ENCODE measurements at places on chromosomes 5 and 9. TPM values are rescaled to one million over a fixed set of nuclear protein-coding genes. Genes with fewer than 3 reads are reported as not detected.

ALDH7A1 gene
- total RNA-seq, result 1.3 TPM

ACTL7A gene
- not detected for total RNA-seq

STK32A gene
- total RNA-seq, result not detected

FSD1L gene
- total RNA-seq, result 1.6 TPM

PCDHB15 gene
- total RNA-seq, result 0.17 TPM

TSTD2 gene
- total RNA-seq, result 18.4 TPM

PCDHB10 gene
- total RNA-seq, result 0.15 TPM

EGFL7 gene
- not detected for total RNA-seq

DNA sequence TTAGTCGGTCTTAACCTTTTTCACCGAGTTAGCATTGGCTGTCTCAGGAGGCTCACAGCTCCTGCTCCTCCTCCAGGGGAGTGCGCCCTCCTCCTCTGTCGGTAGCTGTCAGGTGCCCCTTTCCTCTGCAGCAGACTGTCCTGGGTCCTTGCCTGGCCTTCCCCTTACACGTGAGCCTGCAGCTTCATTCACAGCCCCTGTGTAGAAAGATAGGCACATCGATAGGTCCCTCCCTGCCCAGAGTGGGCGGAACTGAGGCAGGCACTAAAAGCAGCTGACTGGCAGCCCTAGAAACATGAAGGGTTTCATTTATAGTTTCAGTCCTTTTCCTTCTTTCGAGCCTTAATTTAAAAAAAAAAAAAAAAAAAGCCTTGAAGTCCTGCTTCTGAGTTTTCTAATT lies 17.2 kb downstream of the TENT4A start:
- H3K27me3 ChIP-seq, result no peaks in the 10 kb centered on the region
- H3K27ac ChIP-seq, result no peak overlapping the region
- DNase-seq, result no peak
- no peak overlapping the region for H3K4me3 ChIP-seq
- H3K4me1 ChIP-seq, result peaks cover 81% of the 10 kb centered on the region
- no peaks in the 10 kb centered on the region for H3K36me3 ChIP-seq

- no peaks in the 10 kb centered on the region for H3K27me3 ChIP-seq
- no peak overlapping the region for H3K27ac ChIP-seq
- no peak overlapping the region for H3K4me3 ChIP-seq
- no peaks in the 10 kb centered on the region for H3K36me3 ChIP-seq
Observed at GRCh38 chr9:38092200-38092524, 23.1 kb upstream of the SHB start.

DNA sequence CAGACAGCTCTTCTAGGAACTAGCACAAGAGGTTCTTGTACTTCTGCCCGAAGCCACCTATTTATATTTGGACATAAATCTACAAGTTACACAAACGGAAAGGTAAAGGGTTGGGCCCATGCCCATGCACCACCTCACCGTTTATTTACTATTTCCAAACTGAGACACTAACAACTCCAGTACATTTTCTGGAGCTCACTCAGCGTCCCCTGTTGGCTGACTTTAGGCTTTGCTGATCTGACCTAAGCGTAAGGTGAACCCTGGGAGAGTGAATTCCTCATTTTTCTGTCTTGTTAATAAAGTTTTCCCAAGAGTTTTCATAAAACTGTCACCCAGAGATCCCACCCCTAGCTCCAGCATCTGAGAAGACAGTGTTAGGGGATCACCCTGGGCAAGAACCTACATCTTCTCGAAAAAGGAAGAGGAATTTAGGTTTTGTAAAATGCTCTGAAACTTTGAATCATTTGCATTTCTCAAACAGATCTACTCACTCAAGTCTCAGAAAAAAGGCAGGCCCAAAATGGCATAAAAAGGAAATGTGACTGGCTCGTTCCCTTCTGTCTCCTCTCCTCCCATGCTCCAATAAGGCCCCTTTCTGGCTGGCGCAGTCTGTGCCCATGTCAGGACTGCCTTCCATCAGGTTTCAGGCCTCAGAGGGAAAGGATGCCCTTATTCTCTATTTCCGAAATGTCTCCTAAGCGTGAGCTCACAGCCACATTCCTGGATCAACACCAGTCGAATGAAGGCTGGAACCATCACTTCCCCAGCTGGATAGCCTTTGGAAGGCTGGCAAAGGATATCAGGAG lies 201.3 kb downstream of the FANCC start:
- H3K27ac ChIP-seq, result no peak overlapping the region
- no peaks in the 10 kb centered on the region for H3K36me3 ChIP-seq
- no peaks in the 10 kb centered on the region for H3K4me1 ChIP-seq
- DNase-seq, result no peak

- H3K4me1 ChIP-seq, result no peaks in the 10 kb centered on the region
- H3K27ac ChIP-seq, result no peak overlapping the region
- no peaks in the 10 kb centered on the region for H3K36me3 ChIP-seq
Observed at GRCh38 chr9:110168486-110168885, 39.5 kb downstream of the C9orf152 start.

GRCh38 chr5:6383376-6383775 lies 5.0 kb upstream of the MED10 start:
- H3K27ac ChIP-seq, result no peak overlapping the region
- no peaks in the 10 kb centered on the region for H3K36me3 ChIP-seq
- no peaks in the 10 kb centered on the region for H3K27me3 ChIP-seq
- no peak overlapping the region for H3K4me3 ChIP-seq
- H3K4me1 ChIP-seq, result peaks cover 7% of the 10 kb centered on the region
- DNase-seq, result no peak

- no peak for DNase-seq
- H3K4me3 ChIP-seq, result peak overlapping the region; percentile 30
- no peaks in the 10 kb centered on the region for H3K27me3 ChIP-seq
- H3K4me1 ChIP-seq, result peaks cover 14% of the 10 kb centered on the region
- no peaks in the 10 kb centered on the region for H3K36me3 ChIP-seq
- H3K27ac ChIP-seq, result no peak overlapping the region
Observed at GRCh38 chr5:52469835-52470234, 317.9 kb upstream of the ITGA1 start.

Data from CD4-positive, alpha-beta memory T cell (primary cell).